ENCODE measurements at places on chromosomes 1 and 21.
A peak's percentile ranks its signal among the peaks of the same experiment; 100 is the strongest.

DNA sequence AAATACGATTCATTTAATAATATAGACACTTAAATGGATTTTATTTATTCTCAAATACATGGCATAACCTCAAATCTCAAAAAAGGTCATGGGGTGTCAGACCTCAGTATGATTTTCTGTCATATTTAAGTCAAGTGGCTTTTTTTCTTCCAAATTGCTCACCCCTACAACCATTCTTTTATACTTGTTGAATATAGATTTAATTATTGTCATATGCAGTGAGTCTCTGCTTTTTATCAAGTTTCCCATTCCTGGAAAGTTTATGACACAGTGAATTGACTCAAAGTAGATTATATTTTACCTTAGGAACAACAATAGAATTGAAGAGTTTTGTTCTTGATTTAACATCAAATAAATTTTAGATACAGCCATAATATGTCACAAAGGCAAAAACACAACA is 59.5 kb upstream of the IRF2BP2 start:
- DNase-seq: no peak

GRCh38 chr1:205226868-205227583 is 720 bp upstream of the TMCC2 start:
- peak; percentile 37 for DNase-seq

DNA sequence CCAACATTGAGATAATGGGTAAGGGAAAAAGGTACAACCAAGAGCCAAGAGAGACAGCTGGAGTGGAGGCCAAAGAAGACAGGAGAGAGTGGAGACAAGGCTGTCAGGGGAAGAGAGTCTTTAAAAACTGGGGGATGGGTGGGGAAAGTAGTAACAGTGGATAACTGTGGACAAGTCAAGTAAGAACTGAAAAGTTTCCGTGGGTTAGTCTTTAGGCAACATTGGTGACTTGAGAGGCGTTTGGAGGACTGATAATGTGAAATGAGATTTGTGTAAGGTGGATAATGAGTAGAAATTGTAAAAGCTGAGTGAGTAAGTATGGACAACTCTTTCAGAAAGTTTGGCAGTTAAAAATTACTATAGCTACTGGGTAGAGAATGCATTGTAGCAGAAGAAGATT is 10.4 kb downstream of the PPP2R5A start:
- DNase-seq: peak; percentile 13

- DNase-seq: no peak
Observed at GRCh38 chr1:84842748-84843231, 50.2 kb downstream of the LPAR3 start.

DNA sequence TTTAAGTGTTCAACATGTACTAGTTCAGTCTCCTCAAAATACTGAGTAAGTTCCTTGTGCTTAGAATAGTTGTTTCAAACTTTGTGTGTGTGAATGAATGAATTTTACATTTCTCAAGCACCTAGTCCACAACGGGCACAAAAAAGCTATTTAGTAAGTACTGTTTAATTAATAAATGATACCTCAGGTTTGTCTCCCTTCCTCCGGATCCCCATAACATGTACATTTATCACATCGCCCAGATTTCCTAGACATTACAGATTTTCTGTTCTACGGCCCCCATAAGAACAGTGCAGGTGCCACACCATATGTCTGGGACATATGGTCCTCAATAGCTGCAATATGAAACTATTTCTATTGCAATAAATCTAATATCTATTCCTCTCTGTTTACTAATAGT is 1.3 kb upstream of the TTF2 start:
- peak; percentile 39 for DNase-seq

GRCh38 chr21:45993210-45994085 is 11.9 kb downstream of the COL6A1 start:
- no peak for DNase-seq

DNA sequence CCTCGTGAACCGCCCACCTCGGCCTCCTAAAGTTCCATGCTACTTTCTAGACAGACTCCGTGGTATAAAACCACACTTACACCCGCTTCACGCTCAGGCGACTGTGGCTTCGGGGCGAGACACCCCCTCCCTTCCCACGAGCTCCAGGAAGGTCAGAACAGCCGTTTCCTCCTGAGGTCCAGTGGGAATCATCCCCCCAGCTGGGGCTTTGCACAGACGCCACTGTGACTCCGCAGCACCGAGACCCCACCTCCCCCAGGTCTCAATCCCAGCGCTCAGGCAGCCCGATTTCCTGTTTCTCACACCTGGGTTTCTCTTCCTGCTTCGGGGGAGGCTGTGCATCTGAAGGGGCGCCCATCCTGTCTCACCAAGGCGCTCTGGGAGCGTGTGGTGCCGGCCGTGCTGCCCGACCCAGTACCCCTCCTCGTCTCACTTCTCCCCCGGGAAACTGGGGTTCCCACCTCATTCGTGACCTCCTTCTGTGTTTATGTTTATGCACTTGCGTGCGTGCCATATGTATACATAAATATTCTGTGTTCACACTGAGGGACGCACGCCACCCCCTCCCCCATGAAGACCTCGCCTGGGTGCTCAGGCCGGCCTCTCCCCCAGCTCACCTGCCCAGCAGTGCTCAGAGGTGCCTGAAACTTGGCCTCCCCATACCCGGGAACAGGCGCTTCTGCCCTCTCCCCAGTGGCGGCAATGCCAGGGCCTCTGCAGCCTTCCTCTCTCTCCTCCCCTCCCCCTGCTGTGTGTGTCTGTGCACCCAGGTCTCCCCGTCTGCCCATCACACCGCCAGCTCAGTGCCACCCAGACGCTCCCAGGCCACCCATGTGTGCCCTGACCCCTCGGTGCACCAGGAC is 14.6 kb downstream of the SLC35E2B start:
- DNase-seq: no peak

DNA sequence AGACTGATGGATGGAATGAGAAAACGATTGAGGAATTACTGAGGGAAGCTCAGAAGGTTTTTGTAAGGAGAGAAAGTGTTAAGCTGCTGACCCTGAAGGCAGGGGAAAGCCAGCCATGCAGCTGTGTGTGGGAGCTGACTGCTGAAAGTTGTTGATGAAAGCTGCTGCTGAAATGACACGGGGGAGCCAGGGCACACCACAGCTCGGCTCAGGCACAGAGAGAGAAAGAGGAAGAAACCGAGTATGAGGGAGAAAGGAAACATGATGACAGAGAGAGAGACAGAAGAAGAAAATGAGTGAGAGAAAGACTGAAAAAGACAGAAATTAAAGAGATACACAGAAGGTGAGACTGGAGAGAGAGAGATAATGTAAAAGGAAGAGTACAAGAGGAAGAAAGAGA is 115.5 kb downstream of the LRRC53 start:
- no peak for DNase-seq

- no peak for DNase-seq
Observed at GRCh38 chr21:28949318-28949717, 43.4 kb downstream of the LTN1 start.

DNA sequence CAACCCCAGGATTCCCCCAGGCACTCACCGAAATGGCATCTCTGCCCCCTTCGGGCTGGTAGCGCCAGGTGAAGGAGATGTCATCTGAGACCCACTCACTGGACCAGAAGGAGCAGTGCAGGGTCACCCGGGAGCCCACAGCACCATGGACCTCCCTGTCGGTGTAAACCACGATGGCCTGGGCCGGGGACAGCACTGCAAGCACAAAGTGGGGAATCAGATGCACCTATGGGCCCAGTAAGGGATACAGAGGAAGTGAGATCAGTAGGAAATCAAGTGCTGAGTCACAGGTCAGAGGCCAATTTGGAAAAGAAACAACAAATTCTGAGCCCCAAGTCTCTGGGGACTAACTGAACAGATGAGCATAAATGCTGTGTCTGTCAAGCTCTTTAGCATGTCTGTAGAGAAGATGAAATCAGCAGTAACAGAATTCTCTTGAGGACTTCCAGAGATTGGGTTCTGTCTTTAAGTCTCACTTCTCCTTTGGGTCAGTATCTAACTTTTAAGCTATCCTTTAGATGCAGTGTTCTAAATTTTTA is 2.5 kb downstream of the MPZ start:
- peak; percentile 34 for DNase-seq

DNA sequence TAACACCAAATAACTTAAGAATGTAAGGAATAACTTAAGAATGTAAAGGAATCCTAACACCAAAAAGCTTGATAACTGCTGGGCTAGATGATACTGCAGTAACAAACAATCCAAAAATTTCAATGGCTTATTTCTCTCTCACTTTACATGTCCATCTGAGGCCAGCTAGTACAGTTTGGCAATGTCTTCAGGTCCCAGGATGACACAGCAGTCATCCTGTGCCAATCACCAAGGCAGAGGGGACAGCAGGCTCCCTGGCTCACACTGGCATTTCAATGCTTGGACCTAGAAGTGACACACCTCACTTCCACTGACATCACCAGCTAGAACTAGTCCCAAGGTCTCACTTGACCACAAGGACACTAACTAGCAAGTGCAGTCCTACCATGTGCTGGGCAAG is 15.3 kb downstream of the DNAJC11 start:
- no peak for DNase-seq

GRCh38 chr1:216531263-216532239 is 108.3 kb upstream of the USH2A start:
- peak; percentile 54 for DNase-seq

GRCh38 chr1:29783508-29784275 is 547.4 kb downstream of the PTPRU start:
- DNase-seq: no peak

DNA sequence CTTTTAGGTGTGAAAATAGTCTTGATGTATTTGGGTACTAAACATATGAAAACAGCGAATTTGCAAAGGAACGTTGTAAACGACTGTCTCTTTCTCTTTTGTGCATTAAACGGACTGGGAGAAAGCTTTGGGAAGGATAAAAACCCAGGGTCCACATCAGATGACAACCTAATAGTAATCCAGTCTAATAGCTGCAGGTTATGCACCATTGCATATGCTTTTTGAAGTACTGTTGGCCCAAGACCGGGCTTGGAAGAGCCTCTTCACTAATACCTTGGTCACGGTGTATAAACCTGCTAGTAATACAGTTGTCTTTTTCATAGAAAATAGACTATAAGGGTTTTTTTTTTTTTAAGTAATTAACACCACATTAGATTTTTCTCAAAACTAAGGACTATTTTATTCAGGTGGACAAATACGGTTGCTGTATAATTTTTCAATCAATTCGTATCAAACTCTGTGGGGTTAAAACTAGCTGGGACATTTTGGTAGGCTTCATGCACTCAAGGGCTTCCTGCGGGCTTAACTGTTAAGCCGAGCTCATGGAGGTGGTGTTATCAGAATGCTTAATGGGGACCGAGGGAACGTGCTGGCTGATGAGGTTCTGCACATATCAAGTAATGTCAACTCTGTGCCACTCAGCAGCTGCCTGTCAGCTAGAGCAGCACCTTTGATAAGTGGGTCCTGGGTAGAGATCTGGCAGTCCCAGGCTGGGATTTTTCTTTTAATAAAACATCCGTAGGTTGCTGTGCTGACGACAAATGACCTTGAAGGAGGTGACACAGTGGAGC is 2.1 kb downstream of the RYR2 start:
- no peak for DNase-seq

DNA sequence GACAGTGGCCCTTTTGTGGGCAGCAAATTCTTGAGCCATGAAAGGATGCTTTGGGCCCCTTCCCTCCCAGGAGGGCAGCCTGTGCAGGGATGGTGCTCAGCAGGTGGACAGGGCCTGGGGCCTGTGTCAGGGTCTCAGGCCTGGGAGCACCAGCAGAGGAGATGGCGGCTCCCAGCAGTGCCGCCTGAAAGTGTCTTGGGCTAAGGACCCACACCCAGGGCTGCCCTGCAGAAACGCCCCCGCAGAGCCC is 23.9 kb downstream of the FTCD start:
- no peak for DNase-seq

DNA sequence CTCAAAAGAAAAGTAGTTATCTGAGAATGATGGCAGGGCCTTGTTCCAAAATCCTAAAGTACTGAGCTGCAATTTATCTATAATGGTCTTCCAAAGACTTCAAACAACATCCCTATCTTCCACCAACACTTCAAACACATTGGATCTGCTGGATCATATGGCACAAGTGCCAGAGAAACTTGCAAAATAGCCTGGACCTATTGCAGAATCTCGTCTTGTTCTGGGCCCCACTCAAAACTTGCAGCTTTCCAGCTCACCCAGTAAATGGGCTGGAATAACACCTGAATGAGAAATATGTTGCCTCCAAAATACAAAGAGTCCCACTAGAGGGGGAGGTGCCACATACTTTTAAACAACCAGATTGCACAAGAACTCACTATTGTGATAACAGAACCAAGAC is 44.0 kb upstream of the PKN2 start:
- DNase-seq: no peak

DNA sequence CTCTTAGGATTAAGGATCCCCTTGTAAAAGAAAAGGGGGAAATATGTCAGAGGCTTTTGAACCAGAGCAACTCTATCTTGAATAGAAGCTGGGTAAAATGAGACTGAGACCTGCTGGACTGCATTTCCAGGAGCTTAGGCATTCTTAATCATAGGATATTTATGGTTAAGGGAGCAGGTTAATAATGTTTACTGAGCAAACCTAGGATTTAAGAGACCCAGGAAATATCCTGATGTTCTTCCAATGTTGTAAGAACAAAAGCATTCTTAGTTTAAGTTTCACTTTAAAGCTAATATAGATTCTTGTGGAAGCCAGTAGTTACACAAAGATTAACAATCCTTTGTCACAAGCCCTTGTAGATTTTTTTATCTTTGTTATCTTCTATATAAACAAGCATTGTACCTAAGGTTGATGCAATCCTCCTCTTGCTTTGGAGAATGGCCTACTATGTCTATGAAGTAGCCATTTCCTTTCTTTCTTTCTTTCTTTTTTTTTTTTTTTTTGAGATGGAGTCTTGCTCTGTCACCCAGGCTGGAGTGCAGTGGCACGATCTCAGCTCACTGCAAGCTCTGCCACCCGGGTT is 570.2 kb upstream of the BEND5 start:
- no peak for DNase-seq

- peak; percentile 5 for DNase-seq
Observed at GRCh38 chr1:213783893-213784292, 203.9 kb upstream of the PROX1 start.

- no peak for DNase-seq
Observed at GRCh38 chr1:66028035-66028434, 235.3 kb downstream of the PDE4B start.

DNA sequence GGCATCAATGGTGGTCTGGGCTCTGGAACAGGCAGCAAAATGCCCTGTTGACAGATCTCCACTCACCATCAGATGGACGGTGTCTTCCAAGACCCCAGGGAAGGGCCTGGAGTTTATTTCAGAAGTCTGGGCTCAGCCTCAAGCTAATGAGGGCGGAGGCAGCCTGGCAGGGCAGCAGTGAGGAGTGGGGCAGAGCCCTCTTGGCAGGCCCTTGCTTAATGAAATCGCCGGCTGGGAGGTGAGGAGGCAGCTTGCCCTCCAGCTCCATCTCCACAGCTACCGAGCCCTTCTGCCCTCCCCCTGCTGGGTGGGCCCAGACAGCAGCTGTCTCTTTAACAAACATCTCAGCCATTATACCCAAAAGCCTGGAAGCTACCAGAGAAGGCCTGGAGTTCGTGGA is 22.0 kb upstream of the GRIK3 start:
- DNase-seq: no peak
